ENCODE measurements at places on chromosomes 3 and 15. TPM values are rescaled to one million over a fixed set of nuclear protein-coding genes. Genes with fewer than 3 reads are reported as not detected.
A peak's percentile ranks its signal among the peaks of the same experiment; 100 is the strongest.

- no peak for DNase-seq
These were observed 131.5 kb downstream of the GHSR start for GRCh38 chr3:172316758-172317157.

DNA sequence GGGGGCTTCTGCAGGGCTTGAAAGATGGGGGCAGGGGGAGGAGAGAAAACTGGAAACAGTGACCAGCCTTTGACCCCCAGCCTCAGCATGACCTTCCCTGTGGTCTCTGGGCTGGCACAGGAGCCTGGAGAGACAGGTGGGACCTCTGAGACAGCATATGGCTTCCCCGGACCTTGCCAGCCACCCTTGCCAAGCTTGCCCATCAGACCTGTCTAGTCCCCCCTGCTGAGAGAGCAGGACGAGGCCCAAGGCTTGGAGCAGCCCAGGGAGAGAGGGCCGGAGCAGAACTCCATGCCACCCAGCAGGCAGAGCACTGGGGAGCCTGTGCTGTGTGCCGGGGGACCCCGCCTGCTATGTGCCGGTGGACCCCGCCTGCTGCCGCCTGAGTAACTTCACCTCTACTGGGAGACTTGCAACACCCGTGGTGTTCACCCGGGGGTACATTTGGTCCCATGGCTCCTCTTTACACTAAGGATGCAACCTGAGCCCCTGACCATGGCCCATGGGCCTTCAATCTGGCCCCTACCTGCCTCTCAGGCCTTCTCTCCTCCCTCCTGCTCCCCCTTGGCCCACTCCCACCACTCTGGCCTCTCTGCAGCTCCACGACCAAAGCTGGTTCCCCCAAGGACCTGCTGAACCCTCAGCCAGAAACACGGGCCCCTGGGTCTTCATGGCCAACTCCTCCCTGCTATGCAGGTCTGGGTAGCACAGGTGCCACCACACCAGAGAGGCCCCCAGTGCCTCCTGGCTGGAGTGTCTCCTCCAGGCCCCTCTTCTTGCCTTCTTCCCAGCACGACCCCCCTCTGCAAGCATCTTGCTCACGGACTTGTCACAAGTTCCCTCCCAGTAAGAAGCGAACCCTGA, 21.1 kb upstream of the SLC41A3 start:
- no peak for DNase-seq

- DNase-seq = no peak
These were observed 89.2 kb upstream of the MITF start for GRCh38 chr3:69650066-69650419.

GRCh38 chr3:172138792-172139507, 99.6 kb downstream of the FNDC3B start:
- DNase-seq = peak; percentile 41

DNA sequence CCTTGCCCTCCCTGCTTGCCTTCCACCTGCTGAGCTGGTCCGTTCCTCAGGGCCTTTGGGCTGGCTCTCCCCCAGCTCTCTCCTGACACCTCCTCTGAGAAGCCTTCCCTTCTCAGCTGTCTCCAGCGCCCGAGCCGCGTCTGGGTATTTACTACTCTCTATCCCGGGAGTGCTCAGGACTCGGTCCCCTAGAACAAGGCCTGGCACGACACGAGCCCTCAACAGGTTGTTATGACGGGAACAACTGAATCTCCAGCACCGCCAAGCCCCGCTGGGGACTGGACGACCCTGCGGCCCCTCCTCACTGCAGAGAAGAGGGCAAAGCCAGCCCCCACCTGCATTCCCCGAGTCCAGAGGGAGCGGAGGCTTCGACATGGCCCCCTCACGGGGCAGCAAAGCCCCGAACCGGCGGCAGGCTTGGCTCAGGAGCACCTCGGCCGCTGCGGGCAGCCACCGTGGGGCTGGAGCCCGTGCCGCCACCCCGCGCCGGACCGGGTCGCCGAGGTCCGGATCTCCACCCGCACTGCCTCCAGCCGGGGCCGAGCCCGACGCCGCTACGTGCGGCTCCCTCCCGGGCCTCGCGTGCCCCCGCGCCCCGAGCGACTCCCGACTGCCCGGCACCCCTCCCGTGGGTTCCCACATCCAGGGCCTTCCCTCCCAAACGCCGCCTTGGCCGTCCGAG, 792 bp downstream of the TPRA1 start:
- DNase-seq = no peak

DNA sequence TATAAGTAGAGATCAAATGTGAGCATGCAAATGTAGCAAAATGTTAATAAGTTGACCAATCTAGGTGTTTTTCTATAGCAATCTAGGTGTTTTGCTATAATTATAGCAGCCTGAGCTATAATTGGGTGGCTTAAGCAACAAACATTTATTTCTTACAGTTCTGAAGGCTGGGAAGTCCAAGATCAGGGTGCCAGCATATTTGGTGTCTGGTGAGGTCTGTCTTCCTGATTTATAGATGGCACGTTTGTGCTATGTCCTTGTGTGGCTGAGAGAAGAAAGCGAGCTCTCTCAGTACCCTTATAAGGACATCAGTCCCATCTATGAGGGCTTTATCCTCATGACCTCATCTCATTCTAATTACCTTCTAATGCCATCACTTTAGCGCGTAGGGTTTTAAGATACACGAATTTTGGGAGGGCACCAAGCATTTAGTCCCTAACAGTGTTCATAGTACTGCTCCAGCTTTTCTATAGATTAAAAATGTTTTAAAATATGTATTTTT, 171.1 kb downstream of the GHSR start:
- DNase-seq = no peak

TGM5 gene
- total RNA-seq = not detected

MYZAP gene
- total RNA-seq = 17.7 TPM

Measured in uterus (tissue), 4 donors.